ENCODE measurements at places on chromosomes 5 and 9.

DNA sequence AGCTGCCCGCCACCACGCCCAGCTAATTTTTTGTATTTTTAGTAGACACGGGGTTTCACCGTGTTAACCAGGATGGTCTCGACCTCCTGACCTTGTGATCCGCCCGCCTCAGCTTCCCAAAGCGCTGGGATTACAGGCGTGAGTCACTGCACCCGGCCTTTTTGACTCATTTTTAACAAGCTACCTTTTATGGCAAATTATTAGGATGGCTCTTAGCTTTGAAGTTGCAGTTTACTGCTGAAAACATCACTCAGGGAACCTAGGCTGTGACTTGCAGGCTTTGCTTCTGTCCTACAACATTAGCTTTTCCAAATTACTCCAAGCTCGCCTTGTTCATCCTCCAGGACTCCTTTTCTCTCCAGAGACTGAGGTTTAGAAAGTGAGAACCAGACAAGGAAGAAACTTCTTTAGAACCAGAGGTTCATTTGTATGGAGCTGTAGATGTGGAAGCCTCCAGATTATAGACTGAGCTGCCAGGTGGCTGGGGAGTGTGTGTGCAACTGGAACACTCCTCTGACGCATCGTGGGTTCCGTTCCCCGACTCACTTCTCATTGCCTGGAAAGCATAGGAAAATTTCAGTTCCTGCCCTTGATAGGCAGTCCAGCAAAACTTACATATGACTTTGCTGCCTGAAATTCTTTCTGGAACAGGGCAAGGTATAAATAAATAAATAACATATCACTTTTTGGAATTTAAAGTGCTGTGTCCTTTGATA is 23.8 kb upstream of the SPTAN1 start:
- no peak for DNase-seq

- DNase-seq: no peak
These were observed 10.6 kb upstream of the NR3C1 start for GRCh38 chr5:143413958-143414669.

- DNase-seq: no peak
These were observed 1192.0 kb downstream of the CDH12 start for GRCh38 chr5:21661184-21661583.

GRCh38 chr5:32299059-32299677 is 13.6 kb downstream of the MTMR12 start:
- no peak for DNase-seq

Data from left renal pelvis (tissue), 4 donors.